ENCODE measurements at places on chromosomes 5 and 9.

GRCh38 chr9:133842174-133842573, 104.0 kb upstream of the SARDH start:
- no peak for DNase-seq

DNA sequence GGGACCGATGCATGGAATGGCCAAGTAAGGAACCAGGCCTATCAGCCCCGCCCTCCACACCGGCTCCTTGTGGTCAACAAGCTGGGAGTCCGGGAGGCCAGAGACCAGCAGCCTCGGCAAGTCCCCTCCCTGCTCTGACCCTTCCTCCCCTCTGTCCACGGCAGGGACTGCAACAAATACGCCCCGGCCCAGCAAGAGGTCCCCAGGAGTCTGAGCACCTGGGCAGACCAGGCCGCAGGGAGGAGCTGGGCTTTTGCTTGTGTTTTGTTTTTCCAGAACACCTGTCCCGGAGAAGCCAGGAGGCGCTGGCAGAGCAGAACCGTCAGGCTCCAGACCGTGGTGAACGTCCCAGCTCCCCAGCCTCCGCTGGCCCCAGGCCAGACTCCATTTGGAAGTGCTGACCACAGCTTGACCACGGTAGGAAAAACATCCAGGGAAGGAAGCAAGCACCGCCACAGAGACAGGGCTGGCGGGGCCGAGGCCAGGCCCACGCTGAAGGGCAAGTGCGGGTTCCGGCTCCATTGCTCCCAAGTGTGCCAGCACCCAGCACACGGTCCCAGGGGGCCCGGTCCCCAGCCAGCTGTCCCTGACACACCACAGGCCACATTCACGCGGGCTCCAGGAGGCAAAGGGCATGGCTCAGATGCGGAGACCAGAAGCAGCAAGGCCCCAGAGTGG, 56.7 kb downstream of the VAV2 start:
- no peak for DNase-seq

DNA sequence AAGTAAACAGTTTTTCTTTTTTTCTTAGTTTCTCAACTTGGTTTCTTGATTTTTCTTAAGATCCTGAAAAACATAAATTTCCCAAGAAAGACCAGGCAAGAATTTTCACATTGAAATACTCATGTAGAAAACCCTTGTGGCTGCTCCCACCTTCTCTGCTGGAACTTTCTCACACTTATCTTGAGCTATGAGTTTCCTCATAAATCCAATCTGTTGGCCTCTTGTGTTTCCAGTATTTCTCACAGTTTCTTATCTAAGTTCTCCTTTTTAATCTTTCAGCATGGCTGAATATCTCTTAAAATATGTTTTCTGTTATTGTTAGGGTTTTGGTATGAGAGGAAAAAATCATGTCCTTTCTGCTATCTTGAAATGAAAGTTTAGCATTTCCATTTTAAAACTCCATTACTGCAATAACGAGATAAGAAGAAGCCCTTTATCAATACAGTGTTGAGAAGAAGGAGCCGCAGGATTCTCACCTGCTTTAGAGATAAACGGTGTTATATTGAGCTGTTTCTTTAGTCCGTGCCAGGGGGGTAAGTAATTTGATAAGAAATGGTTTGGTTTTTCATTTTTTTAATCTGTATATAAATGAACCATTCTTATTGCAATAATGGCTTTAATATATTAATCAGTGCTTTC, 89.3 kb downstream of the ALDH1A1 start:
- DNase-seq: no peak

DNA sequence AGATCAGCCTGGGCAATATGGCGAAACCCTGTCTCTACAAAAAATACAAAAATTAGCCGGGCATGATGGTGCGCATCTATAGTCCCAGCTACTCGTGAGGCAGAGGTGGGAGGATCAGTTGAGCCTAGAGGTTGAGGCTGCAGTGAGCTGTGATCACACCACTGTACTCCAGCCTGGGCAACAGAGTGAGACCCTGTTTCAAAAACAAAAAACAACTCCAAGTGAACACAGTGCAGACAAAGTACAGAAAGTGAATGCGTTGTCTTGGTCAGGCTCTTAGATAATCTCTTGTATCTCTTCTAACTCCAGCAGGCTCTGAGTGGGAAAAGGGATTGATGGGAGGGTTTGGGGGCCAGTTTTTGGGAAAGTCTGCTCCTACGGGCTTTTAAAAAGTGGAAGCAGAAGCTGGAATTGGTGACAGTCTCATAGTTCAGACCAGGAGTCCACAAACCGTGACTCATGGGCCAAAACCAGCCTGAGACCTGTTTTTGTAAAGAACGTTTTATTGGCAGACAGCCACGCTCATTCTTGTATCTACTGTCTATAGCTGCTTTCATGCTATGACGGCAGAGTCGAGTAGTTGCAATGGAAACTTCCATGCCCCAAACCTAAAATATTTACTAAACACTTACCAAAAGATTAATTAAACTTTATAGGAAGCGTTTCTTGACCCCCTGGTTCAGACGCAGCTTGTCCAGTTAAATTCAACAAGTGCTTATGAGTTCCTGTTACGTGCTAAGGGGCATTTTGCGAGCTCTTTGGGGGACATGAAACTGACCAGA, 32.9 kb downstream of the NDST1 start:
- DNase-seq: peak; percentile 66

GRCh38 chr9:123669346-123669745, 260.6 kb downstream of the DENND1A start:
- no peak for DNase-seq

DNA sequence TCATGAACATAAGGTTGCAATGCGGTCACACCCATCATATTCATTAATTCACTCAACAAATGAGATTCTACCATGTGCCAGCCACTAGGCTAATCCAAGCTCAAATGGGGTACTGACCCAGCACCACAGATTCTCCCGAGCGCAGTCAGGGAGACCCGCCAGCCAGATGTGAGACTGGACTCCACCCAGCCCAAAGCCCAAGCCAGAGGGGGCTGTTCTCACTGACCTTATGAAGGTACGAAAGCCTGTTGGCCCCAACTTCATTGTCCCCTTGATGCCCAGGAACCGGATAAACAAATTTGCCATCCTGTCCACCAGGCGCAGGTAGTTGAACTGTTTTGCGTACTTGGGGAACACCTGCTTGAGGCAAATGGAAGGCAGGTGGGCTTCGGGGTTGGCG, 218.8 kb downstream of the DAB2IP start:
- no peak for DNase-seq

GRCh38 chr9:98342098-98342819, 86.8 kb upstream of the TBC1D2 start:
- DNase-seq: no peak

DNA sequence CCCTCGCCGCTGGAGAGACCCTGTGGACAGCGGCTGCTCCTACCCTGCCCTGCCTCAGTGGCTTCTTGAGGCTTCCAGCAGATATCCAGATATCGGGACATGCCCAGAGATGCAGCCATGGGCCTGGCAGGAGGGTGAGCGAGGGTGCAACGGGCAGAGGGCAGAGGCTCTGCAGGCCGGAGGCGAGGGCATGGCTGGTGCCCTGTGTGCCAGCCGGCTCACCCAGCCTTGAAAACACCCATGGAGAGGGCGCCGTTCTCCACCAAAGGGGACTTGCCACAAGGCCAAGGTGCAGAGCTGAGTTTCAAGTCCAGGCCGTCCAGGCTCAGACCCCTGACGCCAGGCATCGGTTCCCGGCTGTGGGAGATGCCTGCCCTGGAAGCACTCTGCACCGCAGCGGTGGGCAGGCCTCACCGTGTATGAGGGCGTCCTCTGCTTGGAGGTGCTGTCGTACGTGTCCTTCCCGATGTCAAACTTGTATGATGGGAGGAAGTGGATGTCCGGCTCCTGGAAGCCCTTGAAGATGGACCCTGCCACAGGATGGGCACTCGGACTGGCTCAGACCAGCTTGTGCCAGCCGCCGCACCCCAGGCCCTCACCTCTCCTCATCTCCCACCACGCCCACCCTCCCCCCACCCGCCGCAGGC, 8.9 kb downstream of the INPP5E start:
- no peak for DNase-seq

- no peak for DNase-seq
These were observed 6.2 kb upstream of the NEUROG1 start for GRCh38 chr5:135541807-135542502.

GRCh38 chr9:9746826-9747225, 866.0 kb downstream of the PTPRD start:
- DNase-seq: no peak

DNA sequence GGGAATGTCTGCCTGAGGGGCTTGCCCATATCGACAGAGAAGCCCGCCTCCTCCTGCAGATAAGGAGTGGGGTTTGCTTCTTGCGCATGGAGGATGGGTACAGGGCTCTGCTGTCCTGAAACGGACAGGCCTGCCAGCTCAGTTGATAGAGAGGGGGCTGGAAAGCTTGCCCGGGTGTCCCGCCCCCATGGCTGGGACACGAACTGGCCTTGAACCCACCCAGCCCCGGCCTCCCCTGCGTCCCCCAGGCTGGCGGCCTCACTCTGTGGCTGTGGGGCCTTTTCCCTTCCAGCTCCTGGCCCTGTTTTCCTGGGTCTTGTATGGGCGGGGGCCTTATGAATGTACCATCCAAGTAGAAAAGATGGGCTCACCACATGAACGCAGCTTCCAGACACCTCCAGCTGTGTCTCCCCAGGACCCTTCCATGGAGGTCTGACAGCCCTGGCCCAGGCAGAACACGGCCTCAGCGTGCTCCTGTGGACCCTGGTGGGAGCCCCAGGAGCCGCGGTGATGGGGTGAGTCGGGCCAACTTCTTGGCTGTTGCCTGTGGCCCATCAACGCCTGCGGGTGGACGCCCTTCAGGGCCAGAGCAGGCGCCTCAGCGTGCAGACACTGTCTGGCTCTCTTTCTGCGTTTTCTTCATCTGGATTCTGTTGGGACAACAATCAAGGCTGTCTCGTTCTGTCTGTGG, 15.9 kb upstream of the SLC2A6 start:
- DNase-seq: no peak

DNA sequence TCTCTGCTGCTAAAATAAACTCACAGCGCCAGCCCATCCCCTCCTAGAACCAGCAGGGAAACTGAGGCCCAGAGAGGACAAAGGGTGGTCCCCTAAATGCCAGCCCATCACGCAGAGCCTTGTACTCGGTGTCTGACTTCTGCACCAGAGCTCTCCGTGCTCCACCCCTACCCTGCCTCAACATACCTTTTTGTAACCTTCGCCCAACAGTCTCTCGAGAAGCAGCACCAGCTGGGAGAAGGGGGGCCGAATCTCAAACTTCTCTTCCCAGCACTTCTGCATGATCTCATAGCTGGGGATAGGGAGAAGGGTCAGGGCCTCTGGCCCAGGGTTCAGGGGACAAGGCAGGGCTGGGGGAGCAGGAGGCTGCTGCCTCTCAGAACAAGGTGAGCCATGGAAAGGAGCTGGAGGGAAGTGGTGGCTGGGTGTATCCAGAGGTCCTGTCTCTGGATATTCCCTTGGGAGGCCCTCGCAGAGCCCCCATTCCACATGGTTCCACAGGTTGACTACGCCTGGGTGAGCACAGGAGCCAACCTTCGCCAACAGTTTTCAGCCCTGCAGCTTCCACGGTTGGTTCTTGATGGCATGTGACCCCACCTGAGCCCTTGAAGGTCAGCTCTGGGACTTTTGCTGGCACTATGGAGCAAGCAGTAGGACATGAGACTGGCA, 32.3 kb upstream of the CSF1R start:
- DNase-seq: no peak

GRCh38 chr5:57552033-57552432, 69.4 kb upstream of the ACTBL2 start:
- no peak for DNase-seq

GRCh38 chr9:137428841-137429545, 5.8 kb downstream of the NOXA1 start:
- DNase-seq: no peak

- DNase-seq: no peak
These were observed 53.2 kb upstream of the HMHB1 start for GRCh38 chr5:143758750-143759149.

DNA sequence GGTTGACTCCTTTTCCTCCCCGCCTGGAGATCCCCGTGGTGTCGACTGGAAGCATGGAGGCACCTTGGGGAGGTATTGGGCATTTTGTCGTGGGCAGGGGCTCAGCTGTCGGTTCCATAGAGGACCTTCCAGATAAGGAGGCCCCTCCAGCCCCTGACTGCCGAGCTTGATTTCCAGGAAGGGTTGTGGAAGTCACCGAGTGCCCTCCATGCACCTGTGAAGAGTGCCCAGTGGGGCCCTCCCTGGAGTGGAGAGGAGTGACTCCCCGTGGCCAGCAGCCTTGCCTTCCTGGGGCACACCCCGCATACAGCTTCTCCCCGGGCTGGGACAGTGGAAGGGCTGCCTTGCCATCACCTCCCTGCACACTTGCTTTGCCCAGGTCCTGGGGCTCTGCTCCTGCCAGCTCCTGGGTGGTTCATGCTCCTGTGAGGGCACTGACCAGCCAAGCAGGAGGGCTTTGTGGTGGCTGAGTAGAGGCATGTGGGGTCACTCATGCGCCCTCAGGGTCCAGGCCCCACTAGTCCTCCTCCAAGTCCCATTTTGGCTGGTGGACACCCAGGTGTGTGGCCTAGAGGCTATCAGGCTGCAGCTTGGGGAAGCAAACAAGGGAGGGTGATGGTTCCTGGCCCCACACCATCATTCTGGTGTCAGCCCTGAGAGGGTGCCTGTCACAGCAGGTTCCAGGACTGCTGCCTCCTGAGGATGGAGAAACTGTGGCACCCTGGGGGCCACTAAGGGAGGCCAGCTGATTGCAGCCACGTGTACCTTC, 133.0 kb downstream of the WNK2 start:
- no peak for DNase-seq

DNA sequence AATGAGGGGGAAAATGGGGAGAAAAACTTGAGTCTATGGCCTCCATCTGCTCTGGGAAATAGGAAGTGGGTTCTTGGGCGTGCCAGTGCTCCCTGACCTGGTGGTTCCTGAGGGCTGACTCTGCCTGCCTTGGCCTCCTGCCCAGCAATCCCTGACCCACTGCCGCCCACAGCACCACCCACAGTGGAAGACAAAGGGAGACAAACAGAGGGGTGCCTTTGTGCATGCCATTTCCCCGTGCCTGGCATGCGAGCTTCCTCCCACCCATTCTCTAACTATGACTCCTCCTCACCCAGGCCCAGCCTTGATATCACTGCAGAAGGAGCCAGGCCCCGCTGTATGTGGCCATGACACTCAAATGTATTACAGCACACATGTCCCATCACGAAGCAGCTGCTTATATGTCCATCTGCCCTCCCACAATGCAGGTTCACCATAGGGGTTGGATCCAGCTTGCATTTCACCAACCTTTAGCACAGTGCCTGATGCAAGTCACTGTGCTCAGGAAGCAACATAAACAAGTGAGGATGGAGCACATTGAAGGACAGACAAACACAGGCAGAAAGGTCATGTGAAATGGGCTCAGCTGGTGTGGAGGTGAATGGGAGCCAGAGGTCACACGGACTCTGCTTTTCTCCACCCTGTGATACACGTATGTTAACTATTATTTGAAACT, 84.4 kb downstream of the ADRB2 start:
- peak; percentile 83 for DNase-seq

GRCh38 chr5:53426512-53426830, 54.0 kb upstream of the FST start:
- DNase-seq: no peak
